ENCODE measurements at places on chromosomes 11 and 22. TPM values are rescaled to one million over a fixed set of nuclear protein-coding genes. Genes with fewer than 3 reads are reported as not detected.

DNA sequence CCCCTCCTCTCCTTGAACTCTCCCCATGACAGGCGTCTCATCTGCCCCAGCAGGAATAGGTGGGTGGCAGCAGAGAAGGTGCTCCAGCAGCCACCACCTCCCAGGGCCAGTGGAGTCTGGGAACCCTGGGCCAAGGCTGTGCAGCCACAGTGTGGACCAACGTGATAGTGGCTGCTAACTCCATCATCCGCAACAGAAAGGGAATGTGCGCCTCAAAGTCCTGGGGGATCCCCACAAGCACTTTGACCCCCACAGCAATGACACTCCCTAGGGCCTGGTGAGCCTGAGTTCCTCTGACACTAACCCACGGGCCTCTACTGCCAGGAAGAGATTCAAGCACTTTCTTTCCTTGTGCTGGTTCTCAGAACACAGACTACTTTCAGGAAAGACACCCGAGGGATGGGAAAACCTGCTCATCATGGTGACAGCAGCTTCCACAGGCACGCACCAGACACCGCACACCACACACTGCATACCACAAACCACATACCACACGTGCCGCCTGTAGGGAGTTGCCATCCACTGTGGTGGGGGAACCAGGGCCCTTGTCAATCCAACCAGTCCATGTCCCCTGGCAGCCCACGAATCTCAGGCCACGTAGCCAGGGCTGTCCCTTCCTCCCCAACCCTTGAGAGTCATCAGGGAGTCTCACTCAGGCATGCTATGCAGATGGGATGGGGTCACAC, 3.4 kb upstream of the SLC25A1 start:
- DNase-seq: no peak

The SMCO4 gene
- 43.2 TPM for total RNA-seq

DNA sequence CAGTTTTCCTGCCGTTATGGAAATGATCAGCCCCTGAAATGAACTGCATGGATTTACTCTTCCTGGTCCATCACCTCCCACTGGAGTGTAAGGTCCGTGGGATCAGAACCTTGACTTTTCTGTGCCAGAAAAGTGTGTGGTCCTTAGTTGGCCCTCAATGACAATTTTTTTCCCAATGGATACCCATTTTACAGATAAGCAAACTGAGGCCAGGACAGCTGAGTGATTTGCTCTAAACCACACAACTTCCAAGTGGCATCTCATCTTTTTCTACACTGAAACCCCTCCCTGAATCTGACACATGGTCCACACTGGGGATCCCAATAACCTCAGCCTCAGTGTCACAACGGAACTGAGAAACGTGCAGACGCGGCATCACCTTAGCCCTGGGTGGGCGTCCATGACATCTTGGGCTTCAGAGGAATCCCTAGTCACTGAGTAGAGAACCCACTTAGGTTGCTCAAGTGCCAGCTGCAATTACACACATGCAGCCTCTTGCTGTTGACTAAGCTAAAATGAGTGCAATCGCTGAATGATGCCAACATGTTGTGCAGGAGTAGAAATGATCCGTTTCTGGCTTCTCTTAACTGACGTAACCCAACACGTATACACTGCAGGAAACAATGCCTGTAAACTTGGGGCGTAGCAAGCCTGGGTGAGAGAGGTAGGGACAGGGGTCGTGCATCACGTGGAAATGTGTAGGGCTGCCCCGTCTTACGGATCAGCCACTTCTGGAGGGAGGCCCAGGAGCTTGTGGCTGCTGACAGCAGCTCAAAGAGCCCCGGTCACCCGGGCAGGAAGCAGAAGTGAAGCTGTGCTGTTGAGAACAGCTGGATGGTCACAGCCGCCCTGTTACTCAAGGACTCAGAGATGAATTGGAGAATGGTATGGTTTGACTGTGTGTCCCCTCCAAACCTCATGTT, 136.3 kb downstream of the SHANK2 start:
- DNase-seq: no peak

- no peak for DNase-seq
These were observed 191.1 kb downstream of the TMEM135 start for GRCh38 chr11:87228820-87229219.

DNA sequence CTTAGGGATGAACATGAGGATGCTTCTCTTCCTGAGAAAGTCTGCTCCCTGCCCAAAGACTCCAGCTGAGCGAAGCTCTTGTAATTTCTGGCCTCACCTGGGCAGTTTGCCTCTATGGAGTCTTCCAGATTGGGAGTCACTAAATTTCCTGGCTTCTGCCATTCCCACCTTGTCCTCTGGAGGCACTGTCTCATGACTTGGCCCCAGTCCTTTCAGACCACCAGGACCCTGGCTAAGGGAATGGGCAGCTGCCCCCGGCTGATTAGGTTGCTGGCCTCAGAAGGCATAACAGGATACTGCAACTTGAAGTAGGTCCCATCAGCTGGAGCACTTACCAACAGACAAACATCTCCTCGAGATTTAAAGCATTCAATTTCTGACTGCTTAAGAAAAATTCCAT, 128.1 kb upstream of the SPON1 start:
- DNase-seq: no peak

- DNase-seq: no peak
These were observed 1309.6 kb upstream of the RAG2 start for GRCh38 chr11:37907436-37908218.

DNA sequence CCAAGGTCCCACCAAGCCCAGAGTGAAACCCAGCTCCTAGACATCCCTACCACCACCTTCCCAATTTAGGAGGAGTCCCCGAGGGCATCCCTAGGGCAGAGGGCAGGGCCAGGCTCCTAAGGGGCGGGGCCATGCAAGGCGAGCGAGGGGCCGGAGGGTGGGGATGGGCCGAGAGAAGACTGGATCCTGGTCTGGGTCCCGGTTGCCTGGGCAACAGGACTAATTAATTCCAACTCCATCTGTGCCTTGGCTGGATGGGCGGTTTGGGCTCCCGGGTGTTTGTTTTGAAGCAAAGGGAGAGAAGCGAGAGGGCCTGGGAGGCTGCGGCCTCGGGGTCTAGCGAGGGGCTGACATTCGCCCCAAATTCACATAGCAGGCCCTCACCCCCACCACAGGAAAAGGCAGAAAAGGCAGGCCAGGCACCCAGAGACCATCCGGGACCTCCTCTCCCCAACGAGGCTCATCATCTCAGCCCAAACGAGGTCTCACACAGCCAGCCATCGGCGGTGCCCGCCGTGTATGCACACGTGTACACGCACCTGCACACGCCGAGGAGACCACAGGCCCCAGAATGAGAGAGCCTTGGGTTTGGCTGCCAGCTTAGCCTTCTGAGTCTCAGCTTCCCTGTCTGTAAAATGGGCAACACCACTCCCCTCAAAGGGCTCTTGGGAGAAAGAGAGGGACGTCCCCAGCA, 23.9 kb downstream of the ELFN2 start:
- DNase-seq: no peak

GRCh38 chr11:46298699-46299433, 21.4 kb downstream of the CREB3L1 start:
- DNase-seq: no peak

GRCh38 chr22:41687901-41688364, 734 bp downstream of the SNU13 start:
- DNase-seq: peak; percentile 54

- DNase-seq: no peak
These were observed 240.0 kb downstream of the NXPE2 start for GRCh38 chr11:114918286-114918685.

GRCh38 chr22:31173386-31174145, 13.6 kb downstream of the RNF185 start:
- DNase-seq: no peak

DNA sequence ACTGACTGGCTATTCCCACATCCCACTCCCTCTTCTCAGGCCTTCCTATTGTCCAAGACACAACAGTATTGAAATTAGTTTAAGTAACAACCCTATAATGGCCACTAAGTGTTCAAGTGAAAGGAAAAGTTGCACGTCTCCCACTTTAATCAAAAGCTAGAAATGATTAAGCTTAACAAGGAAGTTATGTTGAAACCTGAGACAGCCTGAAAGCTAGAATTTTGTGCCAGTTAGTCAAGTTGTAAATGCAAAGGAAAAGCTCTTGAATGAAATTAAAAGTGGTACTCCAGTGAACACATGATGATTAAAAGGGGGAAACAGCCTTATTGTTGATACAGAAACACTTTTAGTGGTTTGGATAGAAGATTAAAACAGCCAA, 332.7 kb downstream of the CASP12 start:
- DNase-seq: no peak

DNA sequence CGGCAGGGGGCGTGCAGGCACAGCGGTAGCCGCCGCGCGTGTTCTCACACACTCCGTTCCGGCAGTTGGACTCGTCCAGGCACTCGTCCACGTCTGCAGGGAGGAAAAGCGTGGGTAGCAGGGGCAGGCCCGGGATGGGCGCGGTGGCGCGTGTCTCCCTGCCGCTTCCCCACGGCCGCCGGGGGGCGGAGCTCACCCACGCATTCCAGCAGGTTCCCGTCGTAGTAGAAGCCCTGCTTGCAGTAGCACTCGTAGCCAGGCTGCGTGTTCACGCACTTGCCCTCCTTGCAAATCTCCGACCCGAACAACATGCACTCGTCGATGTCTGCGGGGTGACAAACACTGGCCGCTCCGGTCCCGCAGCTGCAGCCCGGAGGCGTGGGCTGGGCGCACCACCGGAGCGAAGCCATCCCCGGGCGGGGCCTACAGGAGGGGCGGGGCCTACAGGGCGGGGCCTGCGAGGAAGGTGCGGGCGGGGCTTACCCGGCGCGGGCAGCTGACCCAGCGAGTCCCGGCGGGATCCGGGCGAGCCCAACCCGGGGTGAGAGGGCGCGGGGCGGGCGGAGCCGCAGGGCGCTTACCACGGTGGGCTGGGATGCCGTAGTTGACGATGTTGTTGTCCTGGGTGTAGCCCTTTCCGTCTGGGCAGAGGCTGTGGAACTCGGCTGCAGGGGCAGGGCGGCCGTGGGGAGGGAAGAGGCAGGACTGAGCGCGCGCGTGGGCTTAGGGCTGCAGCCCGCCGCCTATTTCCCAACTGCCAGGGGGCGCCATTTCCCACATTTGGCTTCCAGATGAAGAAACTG, 15.6 kb downstream of the SCYL1 start:
- peak; percentile 91 for DNase-seq

DNA sequence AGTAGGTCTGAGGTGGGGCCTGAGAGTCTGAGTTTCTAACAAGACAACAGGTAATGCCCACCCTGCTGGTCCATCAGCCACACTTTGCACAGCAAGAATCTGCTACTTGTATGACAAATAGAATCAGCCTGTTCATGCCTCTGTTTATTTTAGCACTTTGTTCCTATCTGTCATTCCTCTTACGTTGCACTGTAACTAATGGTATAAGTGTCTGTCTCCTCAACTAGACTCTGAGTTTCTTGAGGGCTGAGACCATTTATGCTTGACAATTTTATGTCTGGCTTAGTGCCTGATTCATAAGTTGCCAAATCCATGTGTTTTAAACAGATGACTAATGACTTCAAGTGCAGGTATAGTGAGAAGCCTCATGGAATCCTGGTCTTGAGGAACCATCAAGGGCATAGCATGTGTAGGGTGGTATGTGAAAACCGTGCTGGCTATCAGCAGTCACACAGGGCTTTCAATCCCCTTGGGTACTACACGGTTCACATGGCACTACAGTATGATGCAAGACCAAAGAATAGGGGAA, 209.7 kb downstream of the C11orf91 start:
- no peak for DNase-seq

DNA sequence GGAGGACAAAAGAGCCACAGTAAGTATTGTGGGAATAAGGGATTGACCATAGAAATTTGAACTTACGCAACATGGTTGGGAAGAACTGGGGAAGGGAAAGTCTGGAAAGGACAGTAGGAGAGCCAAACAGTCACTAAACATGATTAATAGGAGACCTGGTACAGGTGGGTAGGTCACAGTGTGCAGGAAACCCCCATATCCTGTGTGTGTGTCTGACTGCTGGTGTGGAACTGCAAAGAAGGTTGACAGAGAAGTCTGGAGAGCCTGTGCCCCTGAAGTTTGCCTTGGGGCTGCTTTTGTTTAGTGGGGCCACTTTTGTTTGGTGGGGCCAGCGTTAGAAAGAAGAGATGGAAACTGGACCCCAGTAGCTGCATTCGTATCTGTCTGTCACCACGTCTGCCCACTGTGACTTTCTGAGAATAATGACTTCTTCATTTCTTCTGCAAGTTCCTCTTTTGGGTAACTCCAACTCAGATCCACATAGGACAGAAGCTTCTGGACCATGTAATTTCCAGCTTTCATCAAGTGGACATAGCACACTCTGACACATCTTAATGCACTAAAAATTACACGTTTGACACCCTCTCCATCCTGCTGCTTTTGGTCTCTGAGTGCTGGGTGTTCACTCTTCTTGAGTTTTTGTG, 126.8 kb upstream of the RAG2 start:
- no peak for DNase-seq

DNA sequence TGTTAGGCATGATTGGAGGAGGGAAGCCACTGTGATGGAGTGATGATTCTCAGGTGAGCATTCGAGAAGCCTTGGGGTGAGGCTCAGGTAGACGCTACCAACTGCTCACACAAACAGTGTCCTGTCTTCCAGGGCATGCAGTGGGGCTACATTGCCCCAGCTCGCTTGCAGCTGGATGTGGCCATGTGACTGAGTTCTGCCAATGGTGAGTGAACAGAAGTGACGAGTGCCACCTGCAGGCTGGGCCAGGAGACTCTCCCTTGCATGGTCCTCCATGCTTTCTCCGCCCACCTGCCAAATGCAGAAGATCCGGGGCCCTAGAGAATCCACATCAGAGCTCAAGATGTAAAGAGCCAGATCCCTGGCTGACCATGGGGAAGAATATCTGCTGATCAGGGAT, 195.9 kb downstream of the BCR start:
- DNase-seq: peak; percentile 72

The EMID1 gene
- total RNA-seq: 7.1 TPM

DNA sequence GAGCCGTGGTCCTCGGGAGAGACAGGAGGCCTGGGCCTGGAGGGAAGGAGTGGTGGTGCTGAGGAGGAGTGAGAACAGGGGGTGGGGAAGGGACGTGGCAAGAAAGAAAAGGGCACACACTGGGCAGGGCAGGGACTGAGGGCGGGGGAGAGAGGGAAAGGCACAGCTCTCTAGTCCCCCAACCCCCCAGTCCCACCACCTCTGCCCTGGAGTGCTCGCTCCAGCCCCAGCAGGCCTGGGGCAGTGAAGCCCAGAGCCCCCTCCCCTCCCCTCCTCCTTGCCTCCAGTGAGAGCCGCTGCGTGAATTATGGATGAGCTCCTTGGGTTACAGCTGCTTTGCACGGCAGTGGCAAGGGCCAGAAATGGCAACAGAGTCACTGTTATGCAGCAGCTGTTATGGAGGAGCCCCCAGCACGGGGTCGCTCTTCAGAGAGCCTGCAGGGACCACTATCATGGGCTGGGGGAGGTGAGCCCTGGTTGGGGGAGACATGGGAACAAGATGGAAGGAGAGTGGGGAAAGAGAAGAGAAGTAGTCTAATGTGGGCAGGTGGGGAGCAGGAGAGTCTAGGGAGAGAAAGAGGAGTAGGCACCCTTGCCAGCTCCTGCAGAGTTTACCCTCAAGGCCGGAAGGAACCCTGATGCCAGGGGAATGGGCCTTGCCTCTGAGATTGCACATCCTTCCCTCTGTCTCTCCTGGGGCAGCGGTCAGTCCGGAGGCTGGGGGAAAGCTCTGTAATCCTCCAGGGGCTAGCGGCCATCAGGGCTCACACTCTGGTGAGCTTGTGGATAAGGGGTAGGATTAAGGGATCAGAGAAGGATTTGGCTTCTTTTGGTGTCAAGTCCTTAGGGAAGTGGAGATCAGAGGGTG, 3.6 kb downstream of the RTN4RL2 start:
- DNase-seq: no peak

The ISX gene
- total RNA-seq: 26.4 TPM

The SMIM35 gene
- not detected for total RNA-seq

- DNase-seq: no peak
These were observed 269.2 kb upstream of the SYN3 start for GRCh38 chr22:33327348-33327860.

Measured in Peyer's patch (tissue), 4 donors.